ENCODE measurements at places on chromosomes 3 and 15.

DNA sequence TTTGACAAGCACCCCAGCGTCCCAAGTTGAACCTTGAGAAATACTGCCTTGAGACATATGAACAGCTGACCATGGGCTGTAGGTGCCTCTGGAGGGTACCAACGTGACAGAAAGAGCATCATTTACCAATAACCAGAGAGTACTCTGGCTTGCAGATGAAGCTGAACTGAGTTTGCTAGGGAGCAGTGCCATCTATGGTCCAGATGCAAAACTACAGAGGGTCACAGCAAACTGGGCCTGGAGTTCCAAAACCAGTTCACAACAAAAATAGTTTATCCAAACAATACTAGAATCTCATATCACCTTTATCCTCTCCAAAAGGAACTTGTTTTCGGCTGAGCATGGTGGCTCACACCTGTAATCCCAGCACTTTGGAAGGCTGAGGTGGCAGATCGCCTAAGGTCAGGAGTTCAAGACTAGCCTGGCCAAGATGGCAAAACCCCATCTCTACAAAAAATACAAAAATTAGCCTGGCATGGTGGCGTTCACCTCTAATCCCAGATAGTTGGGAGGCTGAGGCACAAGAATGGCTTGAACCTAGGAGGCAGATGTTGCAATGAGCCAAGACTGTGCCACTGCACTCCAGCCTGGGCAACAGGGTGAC, 69.3 kb downstream of the CHAC1 start:
- peak; percentile 56 for DNase-seq

- no peak for DNase-seq
Measured at GRCh38 chr3:125075738-125076137, 19.9 kb upstream of the HEG1 start.

GRCh38 chr15:39649757-39650156, 68.9 kb downstream of the THBS1 start:
- no peak for DNase-seq

DNA sequence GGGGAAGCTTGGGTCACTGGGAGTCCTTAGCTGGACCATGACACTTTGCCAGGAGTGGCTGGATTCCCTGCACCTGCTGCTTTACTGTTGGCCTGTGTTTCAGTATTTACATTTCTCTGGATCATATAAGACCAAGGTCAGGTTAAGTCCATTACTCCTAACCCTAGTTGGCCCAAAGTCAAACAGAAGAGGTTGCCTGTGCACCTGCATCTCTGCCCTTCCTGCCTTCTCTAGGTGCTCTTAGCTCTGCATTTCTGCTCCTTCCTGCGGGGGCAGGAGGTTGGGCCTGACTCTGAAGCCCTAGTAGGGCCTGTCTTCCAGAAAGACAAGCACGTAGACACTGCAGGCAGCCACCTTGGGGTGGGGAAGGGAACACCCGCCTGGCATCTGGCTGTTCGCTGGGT, 124.3 kb downstream of the RPLP1 start:
- no peak for DNase-seq

DNA sequence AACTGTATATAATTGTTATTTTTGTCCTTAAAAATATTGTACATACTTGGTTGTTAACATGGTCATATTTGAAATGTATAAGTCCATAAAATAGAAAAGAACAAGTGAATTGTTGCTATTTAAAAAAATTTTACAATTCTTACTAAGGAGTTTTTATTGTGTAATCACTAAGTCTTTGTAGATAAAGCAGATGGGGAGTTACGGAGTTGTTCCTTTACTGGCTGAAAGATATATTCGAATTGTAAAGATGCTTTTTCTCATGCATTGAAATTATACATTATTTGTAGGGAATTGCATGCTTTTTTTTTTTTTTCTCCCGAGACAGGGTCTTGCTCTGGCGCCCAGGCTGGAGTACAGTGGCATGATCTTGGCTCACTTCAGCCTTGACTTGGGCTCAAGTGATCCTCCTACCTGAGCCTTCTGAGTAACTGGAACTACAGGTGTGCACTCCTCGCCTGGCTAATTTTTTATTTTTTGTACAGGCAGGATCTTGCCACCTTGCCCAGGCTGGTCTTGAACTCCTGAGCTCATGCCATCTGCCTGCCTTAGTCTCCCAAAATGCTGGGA, 10.7 kb downstream of the NFKBIZ start:
- DNase-seq: no peak

DNA sequence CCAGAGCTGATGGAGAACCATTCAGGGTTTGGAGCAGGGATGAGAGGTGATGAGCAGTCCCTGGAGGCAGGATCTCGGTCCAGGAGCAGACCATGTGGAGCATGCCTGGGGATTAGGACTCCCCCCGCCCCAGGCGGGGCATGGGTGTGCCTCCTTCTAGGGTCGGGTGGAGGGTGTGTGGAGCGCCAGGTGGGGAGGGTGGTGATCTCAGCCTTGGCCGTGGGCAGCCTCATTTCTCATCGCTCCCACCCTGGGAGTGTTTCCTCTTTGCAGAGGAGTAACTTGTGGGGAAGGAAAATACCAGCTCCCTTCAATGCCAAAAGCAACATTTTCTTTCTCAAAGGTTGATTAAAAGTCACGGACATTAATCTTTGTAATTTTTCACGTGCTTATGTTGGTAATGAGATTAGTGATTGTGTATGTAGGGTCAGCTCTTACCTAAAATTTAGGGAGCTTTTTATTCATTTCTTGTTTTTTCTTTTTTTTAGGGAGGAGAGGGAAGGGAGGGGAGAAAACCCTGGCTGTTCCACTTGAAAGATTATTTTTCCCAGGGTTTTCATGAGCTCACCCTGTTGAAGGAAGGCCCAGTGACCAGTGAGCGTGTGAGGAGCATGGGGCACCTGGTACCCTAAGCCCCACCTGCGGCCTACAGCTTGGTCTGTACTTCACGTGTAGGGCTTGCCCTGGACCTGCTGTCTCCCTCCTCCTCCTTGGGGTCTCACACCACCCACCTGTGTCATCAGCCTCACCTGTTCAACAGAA, 11.0 kb downstream of the FBLN2 start:
- DNase-seq: no peak

GRCh38 chr3:58563386-58564035, 13.7 kb downstream of the FAM107A start:
- DNase-seq: no peak

DNA sequence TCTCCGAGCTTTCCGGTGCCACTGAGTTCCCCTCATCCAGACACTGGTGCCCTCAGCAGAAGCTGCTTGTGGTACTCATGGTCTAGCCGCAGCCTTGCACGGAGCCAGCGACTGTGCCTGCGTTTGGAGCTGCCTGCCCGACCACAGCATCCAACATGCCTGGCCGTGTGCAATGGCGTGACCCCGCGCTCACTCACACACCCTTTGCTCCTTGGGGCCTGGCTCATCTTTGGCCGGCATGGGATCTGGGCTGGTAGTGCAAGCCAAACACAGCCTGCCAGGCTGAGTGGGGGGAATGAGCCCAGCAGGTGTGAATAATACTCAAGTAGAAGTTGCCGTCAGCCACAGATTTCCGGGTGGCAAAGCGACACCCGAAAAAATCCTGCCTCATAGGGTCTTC, 1178.7 kb upstream of the GBE1 start:
- DNase-seq: no peak
